ENCODE measurements at places on chromosomes 3 and 15. TPM values are rescaled to one million over a fixed set of nuclear protein-coding genes. Genes with fewer than 3 reads are reported as not detected.

The CCR3 gene
- total RNA-seq, result not detected

The HIGD2B gene
- total RNA-seq, result 0.11 TPM

The PLSCR5 gene
- not detected for total RNA-seq

The ABHD14A gene
- 4.4 TPM for total RNA-seq

The CILP gene
- total RNA-seq, result not detected

The RHOV gene
- under 0.01 TPM for total RNA-seq

The ZPLD1 gene
- total RNA-seq, result not detected

The LRRC31 gene
- total RNA-seq, result not detected

The PAK6 gene
- not detected for total RNA-seq

The PDE12 gene
- 11.6 TPM for total RNA-seq

The PLA2G4D gene
- not detected for total RNA-seq

The UBL7 gene
- 29.8 TPM for total RNA-seq

The NCKIPSD gene
- 4.3 TPM for total RNA-seq

The AQP9 gene
- total RNA-seq, result not detected

The CACNA2D3 gene
- not detected for total RNA-seq

The SV2B gene
- total RNA-seq, result 0.11 TPM

The SNX33 gene
- total RNA-seq, result 16.2 TPM

The GHSR gene
- not detected for total RNA-seq

The NR2E3 gene
- 0.22 TPM for total RNA-seq

The MORC1 gene
- total RNA-seq, result not detected

The MYZAP gene
- total RNA-seq, result 81.3 TPM

The SLC51B gene
- total RNA-seq, result not detected

The ADAMTSL3 gene
- 28.8 TPM for total RNA-seq

The SNRPN gene
- total RNA-seq, result 83.8 TPM

The UCN2 gene
- total RNA-seq, result 0.11 TPM

The TM6SF1 gene
- total RNA-seq, result 19.7 TPM

The TGM4 gene
- total RNA-seq, result not detected

The PLSCR2 gene
- total RNA-seq, result not detected

The GOLGA8N gene
- total RNA-seq, result 0.87 TPM

The C3orf49 gene
- total RNA-seq, result not detected
